ENCODE measurements at places on chromosomes 12 and 14.

- DNase-seq, result no peak
These were observed 18.4 kb downstream of the FGD6 start for GRCh38 chr12:95198914-95199313.

DNA sequence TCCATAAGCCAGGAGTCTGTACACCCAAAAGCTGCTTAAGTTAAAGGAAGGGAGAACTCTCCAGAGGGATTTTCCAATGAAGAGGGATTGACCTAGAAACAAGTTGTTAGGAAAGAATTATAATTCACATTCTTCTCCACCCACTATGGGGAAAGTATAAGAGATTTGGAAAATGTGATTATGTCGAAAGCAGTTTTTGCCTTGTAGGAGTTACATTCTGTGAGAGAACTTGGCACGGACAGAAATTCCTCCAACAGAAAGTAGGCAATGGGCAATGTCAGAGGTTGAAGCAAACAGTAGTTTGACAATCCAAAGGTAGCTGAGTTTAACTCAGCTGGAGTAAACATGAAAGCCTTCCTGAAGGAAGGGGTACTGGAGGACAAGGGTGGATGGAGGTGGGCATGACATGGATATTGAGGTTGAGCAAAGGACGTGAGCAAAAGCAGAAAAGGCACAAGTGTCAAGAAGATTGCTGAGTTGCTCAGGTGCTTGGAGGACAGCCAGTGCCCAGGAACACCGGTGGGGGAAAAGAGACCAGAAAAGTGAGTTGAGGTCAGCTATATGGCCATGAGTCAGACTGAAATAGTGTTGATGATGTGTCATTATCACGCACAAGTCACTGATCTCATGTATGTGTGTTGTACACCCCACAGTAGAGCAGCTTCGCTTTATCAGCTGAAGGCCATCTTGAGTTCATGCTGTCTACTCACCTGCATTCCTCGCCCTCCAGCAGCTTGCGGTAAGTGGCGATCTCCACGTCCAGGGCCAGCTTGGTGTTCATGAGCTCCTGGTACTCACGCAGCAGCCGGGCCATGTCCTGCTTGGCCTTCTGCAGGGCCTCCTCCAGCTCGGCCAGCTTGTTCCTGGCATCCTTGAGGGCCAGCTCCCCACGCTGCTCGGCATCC is 4.0 kb downstream of the KRT5 start:
- no peak for DNase-seq

GRCh38 chr12:113903381-113903863 is 62.7 kb downstream of the RBM19 start:
- peak; percentile 11 for DNase-seq

DNA sequence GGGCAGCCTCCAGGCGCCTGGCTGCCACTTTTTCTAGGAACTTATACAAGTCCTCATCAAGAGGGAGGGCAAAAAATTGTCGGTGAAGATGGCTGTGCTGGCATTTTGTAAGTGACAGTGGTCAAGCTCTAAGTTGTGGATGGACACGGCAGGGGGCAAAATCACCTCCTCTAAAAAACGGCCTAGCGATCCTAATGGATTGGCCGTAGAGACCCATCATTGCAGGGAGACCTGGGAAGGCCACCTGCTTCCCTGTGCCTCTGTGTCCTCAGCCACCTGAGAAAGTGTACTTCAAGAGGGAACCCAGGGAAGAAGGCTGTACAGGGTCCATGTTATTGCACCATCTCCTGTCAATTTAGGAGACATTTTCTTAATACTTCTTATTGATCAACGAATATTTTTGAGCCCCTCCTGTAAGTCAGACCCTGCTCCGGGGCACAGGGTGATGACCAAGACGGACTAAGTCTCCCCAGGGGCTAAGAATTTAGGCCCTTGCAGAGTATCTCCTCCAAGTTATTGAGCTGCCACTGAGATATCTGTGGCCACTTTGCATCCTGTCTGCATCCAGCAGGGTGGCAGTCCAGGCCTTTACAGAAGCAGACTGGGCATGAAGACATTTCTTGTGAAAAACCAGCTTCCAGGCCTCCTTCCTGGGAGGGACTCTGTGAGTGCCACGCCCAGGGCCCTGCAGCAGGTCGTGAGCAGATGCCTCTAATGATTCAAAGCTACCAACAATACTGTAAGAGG is 40.5 kb downstream of the PSMA6 start:
- DNase-seq, result no peak

DNA sequence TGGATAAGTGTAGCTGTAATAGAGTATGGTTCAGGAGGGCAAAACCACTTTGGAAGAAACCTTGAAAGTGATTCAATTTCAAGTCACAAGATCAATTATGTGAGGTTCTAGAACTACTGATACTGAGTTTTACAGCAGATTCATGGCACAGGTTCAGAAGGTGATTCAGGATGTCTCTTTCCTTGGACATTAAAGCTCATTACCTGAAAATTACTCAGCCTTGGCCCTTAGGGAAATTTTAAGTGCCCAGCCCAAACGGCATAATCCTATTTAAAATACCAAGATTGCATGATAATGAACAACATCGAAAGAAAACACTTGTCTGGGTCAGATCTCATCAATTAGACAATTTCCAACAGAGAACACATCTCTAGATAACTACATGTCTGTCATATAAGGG is 70.2 kb upstream of the SLC38A2 start:
- no peak for DNase-seq

- DNase-seq, result no peak
These were observed 284.0 kb downstream of the ATP23 start for GRCh38 chr12:58225203-58225877.

DNA sequence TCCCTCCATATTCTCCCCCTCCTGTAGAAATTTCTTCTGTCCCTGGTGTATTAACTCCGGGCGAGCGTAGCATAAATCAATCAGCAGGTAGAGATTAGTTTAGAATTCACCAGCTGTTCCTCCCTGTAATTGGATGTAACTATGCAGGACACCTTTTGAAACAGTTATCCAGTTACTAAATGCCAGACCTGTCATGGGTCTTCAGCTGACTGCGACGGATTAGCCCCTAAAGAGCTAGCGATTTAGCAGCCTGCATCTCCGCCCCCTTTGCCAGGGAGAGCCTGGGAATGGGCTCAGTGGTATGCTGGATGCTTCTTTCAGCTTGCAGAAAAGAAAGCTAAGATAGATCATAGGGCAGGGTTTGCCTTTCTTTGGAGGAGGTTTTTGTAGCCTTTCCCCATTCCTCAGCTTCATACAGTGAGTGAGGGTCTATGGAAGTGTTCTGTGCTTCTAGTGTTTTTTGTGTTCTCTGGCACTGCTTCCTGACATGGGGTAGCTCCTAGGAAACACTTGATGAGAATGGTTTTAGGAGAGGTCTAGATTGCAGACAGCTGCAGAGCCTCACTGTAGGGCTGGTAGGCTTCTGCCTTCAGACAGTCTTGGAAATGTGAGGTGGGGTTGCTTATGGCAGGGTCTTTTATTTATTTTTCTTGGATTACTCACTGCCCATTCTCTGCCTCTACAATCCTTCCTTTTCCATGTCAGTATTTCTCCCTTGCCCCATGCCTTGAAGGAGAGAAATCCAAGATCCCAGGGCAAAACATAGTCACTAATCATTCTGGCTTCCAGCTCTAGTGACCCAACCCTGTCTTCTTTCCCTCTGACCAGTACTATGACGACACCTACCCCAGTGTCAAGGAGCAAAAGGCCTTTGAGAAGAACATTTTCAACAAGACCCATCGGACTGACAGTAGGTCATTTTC is 16.7 kb downstream of the COPZ1 start:
- no peak for DNase-seq

DNA sequence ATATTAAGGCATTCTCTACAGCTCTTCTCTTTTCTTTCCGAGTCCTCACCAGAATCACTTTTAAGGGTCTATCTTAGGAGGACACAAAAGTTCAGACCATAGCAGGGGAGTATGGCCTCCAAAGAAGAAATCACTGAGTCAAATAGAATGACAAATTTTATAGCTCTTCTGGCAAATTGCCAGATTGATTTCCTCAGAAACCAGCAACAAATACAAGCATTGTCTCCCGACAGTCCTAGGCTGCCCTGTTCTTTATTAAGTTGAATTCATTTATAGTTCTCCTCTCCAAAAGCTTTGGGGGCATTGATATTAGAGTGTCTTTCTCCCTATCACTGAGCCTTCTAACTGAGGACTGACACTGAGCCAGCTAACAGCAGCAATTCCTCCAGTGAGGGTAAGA is 156.4 kb upstream of the FRMD6 start:
- no peak for DNase-seq

GRCh38 chr12:50458606-50459005 is 46.2 kb upstream of the DIP2B start:
- DNase-seq, result no peak
